CD4-positive, alpha-beta T cell treated with Interleukin-17A for 4 hours (primary cell): ENCODE measurements at places on chromosomes 1 and 21.

GRCh38 chr21:15932726-15933125 is 202.9 kb downstream of the USP25 start:
- DNase-seq: no peak

- DNase-seq: peak; percentile 76
These were observed 22.6 kb downstream of the BTG2 start for GRCh38 chr1:203327684-203328457.

- DNase-seq: no peak
These were observed 26.2 kb downstream of the RNF187 start for GRCh38 chr1:228513236-228513900.

DNA sequence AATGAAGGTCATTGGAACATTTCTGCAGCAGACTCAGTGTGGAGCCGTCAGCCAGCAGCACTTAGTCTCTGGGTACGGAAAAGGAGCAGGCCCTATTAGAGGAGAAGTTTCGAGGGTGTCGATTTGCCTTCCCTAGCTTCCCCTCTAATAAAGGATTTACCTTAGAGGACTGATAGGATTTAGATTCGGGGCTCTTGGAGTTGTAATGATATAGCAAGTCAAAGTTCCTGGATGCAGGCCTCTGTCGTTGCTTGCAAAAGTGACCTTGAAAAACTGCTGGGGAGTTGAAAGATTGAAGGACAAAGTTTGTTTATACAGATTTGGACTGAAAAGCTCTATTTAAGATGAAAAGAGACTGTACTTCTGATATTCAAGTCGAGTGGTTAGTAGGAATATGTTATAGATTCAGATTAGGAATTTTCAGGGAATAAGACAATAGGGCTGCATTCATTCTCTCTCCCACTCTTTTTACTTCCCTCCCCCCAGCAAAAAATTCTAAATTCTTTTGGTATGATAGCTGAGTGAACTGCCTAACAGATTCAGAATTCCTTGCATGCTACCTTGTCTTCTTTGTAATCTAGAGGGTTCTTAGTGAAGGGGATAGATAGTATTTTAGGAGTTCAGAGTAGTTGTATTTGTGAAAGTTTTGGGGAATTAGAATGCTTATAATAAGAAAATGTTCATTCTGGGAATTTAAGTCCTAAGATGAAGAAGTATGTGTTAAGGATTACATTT is 19.2 kb downstream of the NFYC start:
- no peak for DNase-seq

GRCh38 chr1:186763107-186763506 is 65.6 kb upstream of the PLA2G4A start:
- no peak for DNase-seq

GRCh38 chr1:19744335-19744743 is 55.4 kb downstream of the TMCO4 start:
- DNase-seq: no peak

DNA sequence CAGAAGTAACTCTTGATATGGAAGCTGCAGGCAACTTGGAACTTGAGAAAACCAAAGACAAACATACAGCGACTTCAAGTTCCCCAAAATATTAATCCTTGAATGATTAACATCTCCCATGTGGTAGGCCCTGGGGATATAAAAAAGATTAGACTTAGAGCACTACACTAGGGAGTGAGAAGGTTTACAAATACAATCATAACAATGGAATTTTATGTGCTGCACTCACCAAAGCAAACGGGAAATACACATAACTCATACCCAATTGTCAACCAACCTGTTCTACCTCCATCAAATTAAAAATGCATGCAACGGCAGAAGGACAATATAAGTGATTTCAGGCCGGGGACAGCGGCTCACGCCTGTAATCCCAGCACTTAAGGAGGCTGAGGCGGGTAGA is 3.7 kb downstream of the SMYD3 start:
- no peak for DNase-seq

DNA sequence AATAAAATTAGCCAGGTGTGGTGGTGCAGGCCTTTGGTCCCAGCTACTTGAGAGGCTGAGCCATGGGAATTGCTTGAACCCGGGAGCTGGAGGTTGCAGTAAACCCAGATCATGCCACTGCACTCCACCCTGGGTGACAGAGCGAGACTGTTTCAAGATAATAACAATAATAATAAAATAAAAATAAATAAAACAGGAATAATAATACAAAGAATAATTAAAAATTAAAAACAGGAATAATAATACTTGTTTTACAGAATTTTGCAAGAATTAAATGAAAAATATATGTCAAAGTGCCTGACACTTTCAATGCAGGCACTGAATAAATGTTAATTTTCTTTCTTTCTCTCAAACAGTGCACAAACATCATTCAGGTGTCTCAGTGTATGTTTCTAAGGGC is 26.5 kb upstream of the CTH start:
- DNase-seq: no peak

DNA sequence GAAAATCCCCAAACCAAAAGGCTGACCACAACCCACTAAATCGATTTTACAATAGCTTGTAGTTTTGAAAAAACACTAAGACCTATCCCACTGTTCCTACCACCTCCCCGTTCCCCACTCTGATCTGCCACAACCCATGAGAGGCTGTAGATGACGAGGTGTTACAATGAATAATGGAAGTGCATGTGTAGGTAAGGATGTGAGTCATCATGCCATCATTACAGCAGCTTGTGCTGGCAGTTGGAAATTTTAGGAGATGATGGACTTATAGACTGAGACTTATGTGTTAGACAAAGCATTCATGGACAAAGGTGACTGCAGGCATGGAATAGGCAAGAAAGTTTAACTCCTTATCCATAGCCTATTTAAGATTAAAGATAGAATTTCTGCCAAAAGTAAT is 184.7 kb upstream of the CACYBP start:
- DNase-seq: peak; percentile 5

GRCh38 chr1:154501423-154502065 is 475 bp upstream of the TDRD10 start:
- DNase-seq: no peak

GRCh38 chr1:64163970-64164369 is 39.5 kb upstream of the UBE2U start:
- DNase-seq: no peak

GRCh38 chr1:227889047-227889862 is 58.5 kb downstream of the WNT9A start:
- DNase-seq: peak; percentile 2

- DNase-seq: no peak
These were observed 954 bp downstream of the MYOG start for GRCh38 chr1:203084588-203085527.

DNA sequence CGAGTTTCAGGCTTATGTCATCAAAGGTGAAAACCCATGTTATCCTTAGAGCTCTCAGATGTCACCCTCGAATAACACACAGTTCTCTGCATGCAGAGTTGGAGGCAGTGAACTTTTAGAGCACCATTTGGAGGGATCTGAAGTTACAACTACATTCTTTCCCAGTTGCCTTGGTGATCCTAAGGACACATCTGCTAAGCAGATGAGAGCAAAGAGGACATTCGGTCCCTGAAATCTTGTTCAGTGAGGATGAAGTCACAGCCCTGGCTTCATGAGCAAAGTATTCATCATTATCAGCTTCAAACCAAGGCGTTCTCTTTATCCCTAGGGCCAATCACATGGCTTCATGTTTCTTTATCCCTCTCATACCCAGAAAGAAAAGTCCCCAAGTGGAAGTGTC is 23.1 kb upstream of the MCOLN2 start:
- no peak for DNase-seq

- no peak for DNase-seq
These were observed 38.8 kb downstream of the ERG start for GRCh38 chr21:38459490-38459889.
